ENCODE measurements at places on chromosomes 7 and 10. TPM values are rescaled to one million over a fixed set of nuclear protein-coding genes. Genes with fewer than 3 reads are reported as not detected.

EVX1 gene
- not detected for total RNA-seq

IL2RA gene
- total RNA-seq, result not detected

ELMO1 gene
- 33.7 TPM for total RNA-seq

GNAT3 gene
- total RNA-seq, result not detected

VWC2 gene
- not detected for total RNA-seq

BAMBI gene
- 4.8 TPM for total RNA-seq

PLEKHS1 gene
- not detected for total RNA-seq

ATOH7 gene
- total RNA-seq, result not detected

AZGP1 gene
- total RNA-seq, result not detected

MCM10 gene
- total RNA-seq, result 11.5 TPM

PFKP gene
- total RNA-seq, result 471 TPM

CYP3A4 gene
- total RNA-seq, result not detected

ZNF107 gene
- 1.7 TPM for total RNA-seq

JAZF1 gene
- total RNA-seq, result 5.5 TPM

GPER1 gene
- total RNA-seq, result 2.0 TPM

SKAP2 gene
- 6.7 TPM for total RNA-seq

GRB10 gene
- 91.1 TPM for total RNA-seq

KAZALD1 gene
- total RNA-seq, result 1.1 TPM

PPP1R17 gene
- not detected for total RNA-seq

CLRN3 gene
- 0.11 TPM for total RNA-seq

GRID2IP gene
- 0.04 TPM for total RNA-seq

PNLIPRP1 gene
- not detected for total RNA-seq

TMEM184A gene
- total RNA-seq, result not detected

ELAPOR2 gene
- total RNA-seq, result 26.0 TPM

ACHE gene
- total RNA-seq, result 0.81 TPM

SPDYE8 gene
- not detected for total RNA-seq

TEX47 gene
- not detected for total RNA-seq

MEST gene
- total RNA-seq, result 8.4 TPM

STOX1 gene
- total RNA-seq, result 0.11 TPM

SPDYE1 gene
- not detected for total RNA-seq

TSPAN14 gene
- 88.0 TPM for total RNA-seq

PARG gene
- total RNA-seq, result 28.4 TPM

GSAP gene
- 2.6 TPM for total RNA-seq

TRIM50 gene
- not detected for total RNA-seq

ACTL6B gene
- total RNA-seq, result not detected
